Transverse colon (tissue), 4 donors: ENCODE measurements at places on chromosomes 6 and 20. TPM values are rescaled to one million over a fixed set of nuclear protein-coding genes. Genes with fewer than 3 reads are reported as not detected.

GRCh38 chr20:30594112-30594511 lies 663.4 kb upstream of the DEFB115 start:
- DNase-seq = no peak

- no peak for DNase-seq
Measured at GRCh38 chr6:11926594-11927407, 85.3 kb upstream of the HIVEP1 start.

- DNase-seq = no peak
Measured at GRCh38 chr6:22656706-22657351, 87.5 kb downstream of the HDGFL1 start.

DNA sequence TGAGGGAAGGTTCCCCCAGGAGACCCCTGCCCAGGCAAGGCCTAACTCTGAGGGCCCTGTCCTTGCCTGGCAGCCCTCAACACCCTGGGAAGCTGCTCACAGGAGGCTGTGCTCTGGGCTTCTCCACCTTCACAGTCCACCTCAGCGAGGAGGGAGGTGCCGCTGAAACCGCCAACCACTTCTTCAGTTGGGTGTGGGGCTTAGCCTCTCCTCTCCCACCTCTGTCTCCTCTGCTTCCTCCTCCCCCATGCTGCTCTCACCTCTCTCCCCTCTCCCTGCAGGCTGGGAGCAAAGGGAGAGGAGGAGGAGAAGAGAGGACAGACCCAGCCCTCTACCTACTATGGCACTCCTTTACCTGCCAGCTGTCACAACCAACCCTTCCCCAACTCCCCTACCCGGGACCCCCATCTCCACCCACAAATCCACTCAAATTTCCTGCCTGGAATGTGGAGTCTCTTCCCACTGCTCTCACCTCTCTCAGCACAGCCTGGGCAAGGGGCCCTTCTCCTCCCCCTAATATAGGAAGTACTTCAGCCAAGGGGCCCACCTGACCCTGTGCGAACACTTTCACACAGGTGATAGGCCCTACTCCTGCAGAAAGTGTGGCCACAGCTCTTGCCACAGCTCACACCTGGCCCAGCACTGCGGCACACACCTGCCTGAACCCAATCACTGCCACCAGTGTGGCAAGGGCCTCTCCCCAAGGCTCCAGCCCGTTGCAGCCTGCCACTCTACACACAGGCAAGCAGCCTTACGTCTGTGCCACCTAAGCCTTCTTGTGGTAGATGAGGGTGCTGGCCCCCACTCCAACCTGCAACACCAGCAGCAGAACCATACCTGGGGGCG lies 7.2 kb downstream of the RING1 start:
- no peak for DNase-seq

GRCh38 chr6:136751522-136751956 lies 40.7 kb downstream of the MAP3K5 start:
- DNase-seq = peak; percentile 31

GRCh38 chr20:40336533-40336932 lies 352.5 kb downstream of the MAFB start:
- no peak for DNase-seq

DNA sequence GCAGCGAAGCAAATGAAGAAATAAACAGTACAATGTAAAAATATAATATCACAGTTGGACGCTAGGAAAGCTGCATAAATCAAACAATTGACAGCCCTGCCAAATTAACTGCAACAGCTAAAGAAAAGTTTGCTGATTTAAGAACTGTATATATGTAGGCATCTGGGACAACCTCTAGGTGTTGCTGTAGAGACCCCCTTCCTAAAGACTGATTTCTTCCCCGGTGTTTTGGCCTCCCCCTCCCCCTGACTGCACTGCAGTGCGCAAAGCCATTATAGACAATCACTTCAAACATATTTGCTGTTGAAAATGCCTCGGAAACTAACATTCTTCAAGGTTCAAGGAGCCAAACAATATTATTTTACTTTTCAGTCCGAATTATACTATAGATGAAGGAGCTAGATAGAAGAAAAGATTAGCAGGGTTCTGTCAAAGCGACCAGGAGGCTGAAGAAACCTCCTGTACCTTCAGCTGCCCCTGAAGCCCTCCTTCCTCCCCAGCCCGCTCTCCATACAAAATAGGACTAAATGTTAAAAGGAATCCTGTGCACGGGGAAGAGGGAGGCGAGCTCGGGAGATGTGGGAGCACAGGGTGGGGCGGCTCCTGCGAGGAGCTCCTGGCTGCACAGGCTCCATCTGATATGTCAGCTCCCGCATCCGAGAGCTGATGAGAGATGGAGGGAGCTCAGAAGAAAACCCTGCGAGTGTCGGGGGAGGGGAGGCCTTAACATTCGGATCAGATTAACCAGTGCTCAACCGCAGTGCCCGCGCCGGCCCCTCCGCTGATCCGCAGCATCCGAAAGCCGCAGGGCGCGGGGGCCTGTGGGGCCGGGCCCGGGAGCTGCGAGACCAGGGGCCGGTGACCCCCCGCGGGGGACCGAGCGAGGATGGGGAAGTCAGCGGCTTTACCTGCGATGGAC lies 822 bp downstream of the ELOVL4 start:
- DNase-seq = no peak

GRCh38 chr6:33078442-33078841 lies 2.7 kb downstream of the HLA-DPB1 start:
- DNase-seq = no peak

DNA sequence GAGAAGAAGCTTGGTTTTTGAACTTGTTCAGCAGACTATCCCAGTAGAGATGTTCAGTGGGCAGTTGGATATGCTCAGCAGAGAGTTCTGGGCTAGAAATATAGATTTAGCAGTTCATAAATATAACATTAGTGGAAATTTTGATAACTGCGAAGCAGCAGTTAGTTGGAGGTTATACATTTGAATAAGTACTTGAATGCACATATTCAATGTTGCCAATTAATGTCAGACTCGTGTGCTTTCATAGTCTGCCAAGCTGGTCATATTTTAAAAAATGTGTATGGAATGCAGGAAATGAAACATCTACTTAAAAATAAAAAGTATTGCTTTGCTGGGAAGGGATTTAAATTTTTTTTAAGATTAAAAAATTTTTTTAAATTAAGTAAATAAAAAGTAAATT lies 92.5 kb upstream of the E2F3 start:
- DNase-seq = no peak

DNA sequence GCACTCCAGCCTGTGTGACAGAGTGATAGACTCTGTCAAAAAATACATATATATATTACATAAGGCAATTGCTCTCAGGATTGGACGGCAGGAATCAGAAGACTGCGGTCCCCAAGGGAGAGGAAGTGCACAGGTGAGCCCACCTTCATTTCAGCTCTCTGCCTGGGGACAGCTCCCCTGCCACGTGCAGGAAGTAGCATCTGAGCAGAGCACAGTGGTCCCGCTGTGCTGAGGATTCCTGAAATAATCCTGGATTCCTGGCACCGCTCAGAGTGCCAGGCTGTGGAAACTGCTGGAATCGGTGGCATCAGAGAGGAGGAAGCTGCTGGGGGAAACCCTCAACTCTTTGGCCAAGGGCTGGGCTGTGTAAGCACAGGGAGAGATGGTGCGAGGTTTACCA lies 27.7 kb downstream of the NFATC2 start:
- DNase-seq = no peak

GRCh38 chr6:28311139-28311823 lies 24.7 kb downstream of the ZSCAN31 start:
- no peak for DNase-seq

DNA sequence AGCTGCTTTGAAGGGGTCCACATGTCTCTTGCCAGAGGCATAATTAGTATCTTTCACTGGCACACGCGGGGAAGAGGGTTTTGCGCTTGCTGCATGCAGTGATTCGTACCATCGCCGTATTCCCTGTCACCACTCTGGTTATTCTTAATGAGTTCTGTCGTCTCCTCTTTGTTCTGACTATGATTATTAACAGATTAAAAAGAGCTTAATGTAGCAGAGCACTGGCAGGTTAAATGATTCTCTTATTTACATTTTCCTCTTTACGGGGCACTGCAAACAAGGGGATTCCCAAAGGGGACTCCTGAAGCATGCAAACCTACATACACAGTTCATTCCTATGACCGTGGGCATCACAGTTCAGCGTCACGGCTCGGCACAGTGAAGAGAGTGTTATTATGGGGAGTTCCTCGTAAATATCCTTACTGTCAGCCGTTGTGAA lies 204.8 kb downstream of the DTNBP1 start:
- no peak for DNase-seq

DNA sequence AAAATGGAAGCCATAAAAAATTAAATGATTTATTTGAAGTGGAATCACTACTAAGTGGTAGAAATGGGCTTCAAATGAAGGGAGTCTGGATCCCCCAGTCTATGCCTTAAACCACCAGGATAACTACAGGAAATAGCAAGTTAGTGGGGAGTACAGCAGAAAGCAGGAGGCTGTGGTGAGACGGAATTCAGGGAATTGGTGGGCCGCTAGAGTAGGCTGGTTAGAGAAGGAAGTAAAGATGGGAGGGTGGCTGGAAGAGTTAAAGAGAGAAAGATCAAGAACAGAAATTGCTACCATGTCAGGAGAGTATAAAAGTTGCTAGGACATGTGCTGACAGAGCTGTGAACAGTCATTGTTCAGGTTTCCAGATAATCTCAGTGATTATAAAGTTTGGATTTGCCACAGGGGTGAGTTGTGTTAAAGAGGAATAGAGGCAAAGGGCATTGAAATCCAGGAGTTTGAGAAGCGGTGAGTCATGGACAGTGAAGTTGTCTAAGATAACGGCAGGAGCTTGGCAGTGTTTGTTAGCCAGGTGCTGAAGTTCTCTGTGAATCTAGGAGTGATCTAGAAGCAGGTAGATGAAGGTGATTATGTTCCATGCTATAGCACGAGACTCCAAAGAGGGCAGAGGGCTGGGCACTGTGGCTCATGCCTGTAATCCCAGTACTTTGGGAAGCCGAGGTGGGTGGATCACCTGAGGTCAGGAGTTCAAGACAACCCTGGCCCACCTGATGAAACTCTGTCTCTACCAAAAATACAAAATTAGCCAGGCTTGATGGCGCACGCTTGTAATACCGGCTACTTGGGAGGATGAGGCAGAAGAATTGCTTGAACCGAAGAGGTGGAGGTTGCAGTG lies 13.7 kb upstream of the HINT3 start:
- peak; percentile 38 for DNase-seq

DNA sequence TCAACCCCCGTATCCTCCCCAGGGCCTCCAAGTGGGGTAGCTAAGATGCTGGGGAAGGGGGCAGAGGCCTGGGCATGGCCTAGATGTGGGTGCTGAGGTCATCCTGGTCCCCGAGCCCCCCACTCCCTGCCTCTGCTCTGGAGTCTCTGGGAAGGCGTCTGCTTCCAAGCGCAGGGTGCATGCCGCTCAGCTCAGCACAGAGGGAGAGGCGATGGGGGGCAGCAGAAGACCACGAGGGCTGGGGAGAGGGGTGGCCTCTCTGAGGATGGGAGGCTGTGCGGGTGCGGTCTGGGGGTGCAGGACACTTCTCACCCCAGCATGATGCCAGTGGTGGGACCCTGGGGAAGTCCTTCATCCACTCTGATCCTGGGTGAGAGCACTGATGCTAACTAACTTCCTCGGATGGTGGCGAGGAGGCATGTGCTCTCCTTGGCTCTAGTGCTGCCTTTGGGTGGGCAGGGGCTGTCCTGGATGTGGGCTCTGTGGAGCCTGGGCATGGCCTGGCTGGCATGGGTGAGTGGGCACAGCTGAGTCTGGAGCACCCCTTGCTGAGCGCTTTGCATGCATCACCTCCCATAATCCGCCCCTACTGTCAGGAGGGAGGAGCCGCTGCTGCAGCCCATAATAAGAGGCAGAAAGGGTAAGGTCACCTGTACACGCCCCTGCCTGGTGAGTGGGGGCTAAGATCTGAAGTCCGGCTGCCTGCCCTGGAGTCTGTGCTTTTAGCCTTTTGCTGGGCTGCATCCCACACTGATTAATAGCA lies 34.7 kb downstream of the EFCAB8 start:
- DNase-seq = no peak

DNA sequence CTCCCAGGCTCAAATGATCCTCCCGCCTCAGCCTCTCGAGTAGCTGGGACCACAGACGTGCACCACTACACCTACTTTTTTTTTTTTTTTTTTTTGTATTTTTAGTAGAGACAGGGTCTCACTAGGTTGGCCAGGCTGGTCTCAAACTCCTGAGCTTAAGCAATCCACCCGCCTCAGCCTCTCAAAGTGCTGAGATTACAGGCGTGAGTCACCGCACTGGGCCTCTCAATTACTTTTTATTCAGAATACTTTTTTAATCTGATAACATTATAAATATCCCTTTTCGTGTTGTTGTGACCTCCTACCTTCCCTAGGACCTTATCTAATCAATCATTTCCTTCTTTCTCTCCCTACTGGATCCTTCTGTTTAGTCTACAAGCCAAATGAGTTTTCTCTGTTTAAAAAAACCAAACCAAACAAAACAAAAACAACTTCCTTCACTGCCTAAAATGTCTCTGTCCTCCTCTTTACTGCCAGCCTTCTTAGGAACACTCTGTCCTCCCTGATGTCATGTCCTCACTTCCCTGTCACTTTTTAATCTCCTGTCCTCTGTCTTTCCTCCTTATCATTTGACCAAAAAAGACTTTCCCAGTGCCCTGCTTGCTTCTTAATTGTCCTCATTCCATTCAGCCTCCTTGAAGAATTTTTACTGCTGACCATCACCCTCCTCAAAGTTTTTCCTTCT lies 85.0 kb downstream of the CAP2 start:
- DNase-seq = no peak

- no peak for DNase-seq
Measured at GRCh38 chr20:26167499-26167898, 470.8 kb upstream of the ZNF337 start.

- no peak for DNase-seq
Measured at GRCh38 chr6:75149696-75150095, 56.2 kb downstream of the COL12A1 start.

DNA sequence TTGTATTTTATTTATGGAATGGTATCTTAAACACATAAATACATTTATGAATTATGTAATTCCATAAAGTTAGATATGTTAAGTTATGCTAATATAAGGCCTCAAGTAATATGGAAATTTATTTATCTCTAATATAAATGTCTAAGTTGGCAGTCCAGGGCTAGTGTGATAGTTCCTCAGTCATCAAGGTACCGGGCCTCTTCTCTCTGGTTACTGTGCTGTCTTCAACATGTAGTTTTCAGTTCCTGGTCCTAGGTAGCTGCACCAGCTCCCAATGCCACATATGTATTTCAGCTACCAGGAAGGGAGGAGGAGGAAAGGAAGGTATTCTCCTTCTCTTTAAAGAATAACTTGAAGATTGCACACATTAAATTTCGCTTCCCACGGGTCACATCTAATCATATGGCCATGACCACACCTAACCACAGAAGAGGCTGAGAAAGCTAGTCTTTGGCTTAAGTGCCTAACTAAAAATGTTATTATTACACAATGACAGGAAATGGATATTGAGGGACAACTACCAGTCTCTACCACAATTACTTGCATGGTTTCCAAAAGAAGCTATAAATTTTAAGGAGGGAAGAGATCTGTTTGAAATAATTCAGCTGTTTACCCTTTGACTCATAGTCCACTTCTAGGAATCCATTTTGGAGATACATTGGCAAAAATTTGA lies 68.6 kb downstream of the BCKDHB start:
- no peak for DNase-seq

The TREML1 gene
- total RNA-seq = not detected

The MUCL3 gene
- 0.16 TPM for total RNA-seq

The GRM4 gene
- total RNA-seq = not detected

The DCDC2 gene
- 1.6 TPM for total RNA-seq

The BPIFB1 gene
- total RNA-seq = not detected
